ENCODE measurements at places on chromosomes 3 and 15. TPM values are rescaled to one million over a fixed set of nuclear protein-coding genes. Genes with fewer than 3 reads are reported as not detected.

VGLL3 gene
- 93.0 TPM for total RNA-seq

ALDH1A2 gene
- total RNA-seq = 3.8 TPM

TNIK gene
- total RNA-seq = 67.0 TPM

EPHA6 gene
- not detected for total RNA-seq

ARL14 gene
- not detected for total RNA-seq

COL6A5 gene
- total RNA-seq = not detected

SEMA6D gene
- total RNA-seq = 4.4 TPM

C2CD4A gene
- total RNA-seq = 1.4 TPM

DLL4 gene
- 0.07 TPM for total RNA-seq

TRANK1 gene
- total RNA-seq = 15.6 TPM

MUC20 gene
- 0.20 TPM for total RNA-seq

MKRN3 gene
- total RNA-seq = 0.43 TPM

CLDN11 gene
- 50.9 TPM for total RNA-seq

WNT7A gene
- not detected for total RNA-seq

SLC9C1 gene
- total RNA-seq = 0.43 TPM

LRRIQ4 gene
- 0.07 TPM for total RNA-seq

Measured in smooth muscle cell of the pulmonary artery (primary cell).